ENCODE measurements at places on chromosomes 5 and 9.

GRCh38 chr9:113632776-113633590 lies 169.5 kb downstream of the RGS3 start:
- no peak for DNase-seq

DNA sequence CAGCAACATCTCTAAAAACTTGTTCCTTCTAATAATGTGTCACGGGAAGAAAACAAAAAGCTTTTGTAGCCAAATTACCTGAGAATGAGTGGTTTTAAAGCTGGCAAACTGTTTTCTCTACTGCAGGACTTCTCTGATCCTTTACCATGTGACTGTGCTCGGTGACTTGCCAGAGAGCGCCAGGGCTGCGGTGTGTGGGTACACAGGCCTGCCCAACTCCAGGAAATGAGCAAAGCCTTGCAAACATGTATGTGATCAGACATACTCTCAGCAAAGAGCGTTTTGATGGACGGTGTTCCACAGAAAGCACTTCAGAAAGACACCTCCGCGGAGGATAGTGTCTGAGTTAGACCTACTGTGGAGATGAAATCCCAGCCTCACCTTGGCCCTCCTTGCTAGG lies 157.3 kb downstream of the SPOCK1 start:
- DNase-seq: no peak

DNA sequence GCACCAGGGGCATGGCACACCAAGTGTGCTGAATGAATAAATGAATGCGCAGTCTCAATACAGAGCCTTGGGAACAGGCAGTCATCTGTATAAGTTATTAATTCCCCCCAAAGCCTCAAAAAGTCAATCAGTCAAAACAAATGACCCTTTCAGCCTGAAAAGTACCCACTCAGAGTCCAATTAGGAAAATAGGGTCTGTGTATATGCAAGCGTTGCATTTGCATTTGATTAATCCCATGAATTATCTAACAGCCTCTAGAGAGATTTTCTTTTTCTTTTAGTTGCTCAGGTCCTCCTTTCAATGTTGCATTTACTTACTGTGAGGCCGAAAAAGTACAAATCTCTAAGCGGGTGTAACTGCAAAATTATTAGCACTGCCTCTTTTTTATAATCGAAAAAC lies 23.4 kb downstream of the PTCH1 start:
- no peak for DNase-seq

DNA sequence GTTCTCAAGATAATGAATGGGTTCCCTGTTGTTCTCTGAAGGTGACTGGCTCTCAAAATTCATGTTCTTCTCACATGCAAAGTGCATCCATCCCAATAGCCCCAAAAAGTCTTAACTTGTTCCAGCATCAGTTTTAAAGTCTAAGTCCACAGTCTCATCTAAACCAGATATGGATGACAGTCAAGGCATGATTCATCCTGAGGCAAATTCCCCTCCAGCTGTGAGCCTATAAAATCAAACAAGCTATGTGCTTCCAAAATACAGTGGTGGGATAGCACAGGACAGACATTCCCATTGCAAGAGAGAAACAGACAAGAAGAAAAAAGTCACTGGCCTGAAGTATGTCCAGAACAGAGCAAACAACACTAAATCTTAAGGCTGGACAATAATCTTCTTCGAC lies 25.4 kb downstream of the FBXO10 start:
- DNase-seq: no peak

- no peak for DNase-seq
Measured at GRCh38 chr9:78898234-78898633, 601.3 kb downstream of the PSAT1 start.

DNA sequence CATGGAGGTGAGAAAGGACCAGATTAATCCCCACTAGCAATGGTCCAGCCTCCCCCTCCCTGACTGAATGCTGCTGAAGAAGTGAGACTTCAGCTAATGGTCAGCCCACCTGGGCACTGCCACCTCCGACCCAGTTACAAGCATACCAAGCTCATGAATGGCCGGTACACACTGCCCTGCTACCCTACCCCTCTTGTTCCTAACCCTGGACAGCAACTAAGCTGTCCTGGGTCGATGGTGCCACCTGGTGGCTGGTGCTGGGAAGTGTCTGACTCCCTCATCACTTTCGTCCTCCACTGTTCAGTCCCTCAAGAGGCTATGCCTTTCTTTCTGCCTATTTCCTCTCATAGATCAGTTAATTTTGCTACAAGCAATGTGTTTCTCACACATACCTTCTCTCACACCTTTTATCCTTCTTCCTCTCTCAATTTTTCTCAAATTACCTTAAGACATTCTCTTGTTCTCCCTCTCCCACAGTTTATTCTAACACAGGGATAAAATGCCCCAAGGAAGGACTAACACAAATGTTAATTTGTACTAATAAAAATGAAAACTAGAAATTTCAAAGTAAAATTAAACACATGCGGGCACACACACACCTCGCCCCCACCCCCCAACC lies 42.4 kb downstream of the PAX5 start:
- no peak for DNase-seq

Data from T-helper 2 cell (primary cell).